ENCODE measurements at places on chromosomes 7 and 10.

DNA sequence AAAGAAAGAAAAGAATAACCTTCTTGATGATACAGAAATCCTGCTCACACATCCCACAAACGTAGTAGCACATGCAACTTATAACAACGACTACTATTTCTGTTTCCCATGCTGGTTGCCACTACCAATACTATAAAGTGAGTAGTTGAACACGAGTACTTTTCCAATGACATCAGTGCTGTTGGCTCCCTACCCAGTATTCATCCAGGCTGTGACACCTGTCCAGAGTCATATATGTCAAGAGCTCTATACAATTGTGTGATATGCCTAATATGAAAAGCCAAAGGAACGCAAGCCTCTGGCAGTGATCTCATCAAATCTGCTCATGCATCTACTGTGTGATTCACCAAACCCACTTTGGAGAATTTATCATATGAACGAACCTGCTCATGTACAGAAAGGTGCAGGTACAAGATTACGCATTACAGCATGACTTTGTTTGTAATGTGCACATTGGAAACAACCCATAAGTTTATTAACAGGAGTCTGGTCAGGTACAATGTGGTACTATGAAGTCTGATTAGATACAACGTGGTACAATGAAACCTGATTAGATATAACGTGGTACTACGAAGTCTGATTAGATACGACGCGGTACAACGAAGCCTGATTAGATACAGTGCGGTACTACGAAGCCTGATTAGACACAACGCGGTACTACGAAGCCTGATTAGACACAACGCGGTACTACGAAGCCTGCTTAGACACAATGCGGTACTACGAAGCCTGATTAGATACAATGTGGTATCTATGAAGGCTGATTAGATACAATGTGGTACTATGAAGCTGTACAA is 5.8 kb upstream of the ITIH5 start:
- no peak for DNase-seq

DNA sequence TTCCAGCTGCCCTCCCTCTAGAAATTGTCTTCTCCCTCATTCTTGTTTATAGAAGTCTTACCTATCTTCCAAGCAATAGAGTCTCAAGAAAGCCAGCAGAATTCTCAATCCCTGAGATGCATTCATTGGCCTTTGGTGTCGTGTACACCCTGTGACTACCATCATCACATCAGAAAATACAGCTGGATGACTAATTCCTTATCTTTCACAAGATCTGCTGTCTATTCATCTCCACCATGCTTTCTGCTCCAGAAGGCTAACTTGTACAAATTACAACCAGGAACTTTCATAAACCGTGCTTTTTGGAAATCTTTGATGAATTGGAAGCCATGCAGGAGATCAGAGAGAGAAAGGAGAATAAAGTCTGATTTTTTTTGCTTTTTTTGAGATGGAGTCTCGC is 1062.9 kb upstream of the GHITM start:
- no peak for DNase-seq

- DNase-seq, result no peak
Measured at GRCh38 chr10:71059054-71059818, 153.1 kb upstream of the UNC5B start.

GRCh38 chr7:100599911-100600729 is 2.0 kb upstream of the PCOLCE start:
- DNase-seq, result no peak

GRCh38 chr10:34171957-34172527 is 643.1 kb downstream of the PARD3 start:
- peak; percentile 85 for DNase-seq

- no peak for DNase-seq
Measured at GRCh38 chr7:17411922-17412321, 113.5 kb downstream of the AHR start.

GRCh38 chr7:73779517-73779916 is 9.4 kb upstream of the CLDN3 start:
- DNase-seq, result no peak

DNA sequence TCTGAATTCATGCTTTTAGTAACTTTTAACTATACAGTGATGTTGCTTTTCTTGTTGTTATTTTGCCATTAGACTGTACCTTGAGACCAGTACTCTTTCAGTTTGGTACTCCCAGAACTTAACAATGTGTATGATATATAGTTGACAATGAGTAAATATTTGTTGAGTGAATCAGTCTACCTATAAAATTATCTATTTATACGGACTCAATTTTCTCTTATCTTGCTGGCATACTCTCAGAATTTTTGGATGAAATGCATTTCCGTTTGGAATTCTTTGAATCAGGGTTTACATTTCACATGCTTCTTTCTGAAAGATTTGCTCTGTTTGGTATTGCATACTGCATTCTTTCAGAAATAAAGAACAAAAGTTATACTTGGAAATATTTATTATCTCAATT is 47.8 kb upstream of the LRRC17 start:
- no peak for DNase-seq

DNA sequence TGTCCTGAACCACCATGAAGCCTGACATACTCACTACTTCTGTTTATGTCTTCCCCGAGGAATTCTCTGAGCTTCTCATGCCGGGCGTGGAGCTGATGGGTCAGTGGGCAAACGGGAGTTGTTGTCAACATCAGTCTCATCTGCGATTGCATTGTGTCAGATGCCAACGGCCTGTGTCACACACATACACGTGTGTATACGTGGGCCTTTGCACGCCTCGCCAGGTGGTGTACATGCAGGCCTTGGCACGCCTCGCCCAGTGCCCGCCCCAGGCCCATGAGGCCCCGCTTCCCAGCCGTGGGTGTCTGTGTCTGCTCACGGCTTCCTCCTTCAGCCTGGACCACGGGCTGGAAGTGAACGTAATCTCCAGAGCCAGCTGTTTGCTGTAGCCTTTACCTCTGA is 7.5 kb upstream of the CSGALNACT2 start:
- no peak for DNase-seq

DNA sequence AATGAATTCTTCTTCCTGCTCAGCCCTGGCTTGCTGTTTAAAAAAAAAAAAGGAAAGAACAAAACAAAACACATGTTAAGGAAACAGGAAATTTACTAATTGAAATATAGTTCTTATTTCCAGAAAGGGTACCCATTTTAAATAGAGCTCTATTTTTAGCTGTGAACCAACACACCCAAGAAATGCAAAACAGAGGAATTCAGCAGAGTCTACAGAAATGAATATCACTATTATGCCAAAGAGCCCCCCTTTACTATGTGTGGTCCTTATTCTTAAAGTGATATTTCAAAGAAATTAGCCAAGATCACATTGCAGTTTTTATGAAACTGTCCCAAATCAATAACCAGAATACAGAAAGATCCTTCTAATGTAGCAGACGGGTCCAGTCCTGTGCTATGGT is 53.7 kb downstream of the CCDC6 start:
- DNase-seq, result no peak

DNA sequence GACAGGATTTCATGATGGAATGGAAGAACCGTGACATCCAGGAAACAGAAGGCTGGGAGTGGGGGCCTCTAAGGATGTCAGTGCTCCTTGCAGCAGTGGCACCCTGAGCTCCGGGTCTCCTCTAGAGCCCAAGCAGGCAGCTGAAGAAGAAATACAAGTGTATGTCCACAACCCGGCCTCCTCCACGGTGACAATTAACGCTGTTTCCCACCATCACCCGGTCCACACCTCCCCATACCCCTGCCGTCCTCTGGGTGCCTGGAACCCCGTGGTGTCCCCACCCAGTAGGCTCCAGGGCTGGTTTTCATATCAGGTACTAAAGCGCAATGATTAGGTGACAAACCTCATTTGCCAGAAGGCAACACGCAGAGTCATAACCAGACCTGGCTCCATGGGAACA is 30.3 kb downstream of the GRID1 start:
- no peak for DNase-seq

- no peak for DNase-seq
Measured at GRCh38 chr7:122546496-122546895, 152.4 kb downstream of the RNF133 start.

DNA sequence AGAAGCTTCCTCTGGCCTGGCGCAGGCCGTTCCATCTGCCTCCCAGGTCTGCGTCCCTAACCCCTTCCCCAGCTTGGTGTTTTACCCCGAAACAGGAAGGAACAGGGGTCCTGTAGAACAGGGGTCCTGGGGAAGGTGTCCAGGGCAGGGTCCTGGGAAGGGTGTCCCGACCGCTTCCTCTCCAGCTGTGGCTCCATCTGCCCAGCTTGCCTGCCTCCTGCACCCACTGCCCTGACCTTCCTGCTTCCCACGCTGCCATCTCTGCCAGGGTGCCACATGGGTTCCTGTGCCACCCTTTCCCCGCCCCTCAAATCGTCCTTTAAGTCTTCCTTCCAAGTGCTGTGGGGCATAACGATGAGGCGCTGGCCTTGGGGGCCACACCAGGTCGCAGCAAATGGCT is 32.4 kb downstream of the WDR86 start:
- DNase-seq, result no peak

DNA sequence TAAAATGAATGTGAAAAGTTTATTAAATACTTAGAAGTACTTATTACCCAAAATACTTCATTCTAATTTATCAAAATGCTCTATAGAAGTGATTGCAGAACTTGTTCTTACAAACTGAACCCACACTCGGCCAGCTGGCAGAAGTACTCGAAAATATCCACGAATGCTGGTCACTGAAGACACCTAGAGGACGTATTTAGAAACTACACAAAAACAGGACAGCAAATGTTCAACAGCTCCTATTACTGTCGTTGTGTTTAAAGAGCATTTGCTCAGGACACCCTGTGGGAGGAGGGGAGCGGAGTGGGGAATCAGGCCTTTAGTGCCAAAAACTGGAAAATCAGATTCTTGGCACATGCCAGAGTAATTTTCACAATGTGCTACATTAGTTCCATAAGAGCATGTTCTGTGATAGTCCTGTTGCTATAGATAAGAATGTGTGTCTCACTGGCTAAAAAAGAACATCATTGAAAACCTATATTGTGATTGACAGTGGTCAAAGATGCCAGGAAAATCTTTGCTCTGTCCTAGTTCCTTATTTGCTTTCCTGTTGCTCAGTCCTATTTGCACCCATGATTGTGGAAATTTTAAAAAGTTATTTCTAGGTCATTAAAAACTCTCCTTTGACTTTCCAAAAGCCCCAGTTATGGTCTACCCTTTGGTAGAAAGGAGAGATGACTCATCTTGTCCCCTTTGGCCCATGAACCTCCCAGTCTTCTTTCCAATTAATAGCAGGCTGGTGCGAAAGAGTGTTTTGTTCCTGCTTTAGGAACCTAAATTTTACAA is 49.0 kb upstream of the NRBF2 start:
- DNase-seq, result peak; percentile 34

GRCh38 chr7:116950889-116951351 is 2.4 kb upstream of the ST7 start:
- no peak for DNase-seq

DNA sequence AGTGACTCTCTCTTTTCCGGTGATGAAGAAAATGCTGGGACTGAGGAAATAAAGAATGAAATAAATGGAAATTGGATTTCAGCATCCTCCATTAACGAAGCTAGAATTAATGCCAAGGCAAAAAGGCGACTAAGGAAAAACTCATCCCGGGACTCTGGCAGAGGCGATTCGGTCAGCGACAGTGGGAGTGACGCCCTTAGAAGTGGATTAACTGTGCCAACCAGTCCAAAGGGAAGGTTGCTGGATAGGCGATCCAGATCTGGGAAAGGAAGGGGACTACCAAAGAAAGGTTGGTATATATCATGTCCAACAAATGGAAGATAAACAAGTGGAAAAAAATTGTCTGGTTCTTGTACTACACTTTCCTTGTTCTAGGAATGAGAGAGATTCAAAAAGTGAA is 9.5 kb downstream of the PDCD4 start:
- DNase-seq, result no peak

- peak; percentile 41 for DNase-seq
Measured at GRCh38 chr10:72133517-72133916, 45.2 kb upstream of the SPOCK2 start.

GRCh38 chr7:95723583-95724180 is 48.7 kb upstream of the DYNC1I1 start:
- DNase-seq, result peak; percentile 4

GRCh38 chr10:104735036-104735756 is 94.1 kb downstream of the SORCS3 start:
- DNase-seq, result no peak

DNA sequence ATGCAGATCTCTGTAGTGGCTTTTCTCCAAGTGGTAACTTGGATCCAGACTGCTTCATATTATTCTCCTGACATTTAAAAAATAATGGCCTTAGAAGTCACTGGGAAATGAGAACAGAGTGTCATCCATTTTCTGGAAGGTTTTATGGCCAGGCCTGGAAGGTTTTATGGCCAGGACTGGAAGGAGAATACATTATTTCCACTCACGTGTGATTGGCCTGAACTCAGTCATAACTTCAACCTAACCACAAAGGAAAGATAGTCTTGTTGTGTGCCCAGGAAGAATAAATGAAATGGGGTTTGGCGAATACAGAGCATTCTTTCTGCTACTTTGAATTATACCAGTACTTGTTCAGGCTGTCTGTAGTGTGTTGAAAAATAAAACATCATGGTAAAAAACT is 360.9 kb downstream of the GPAM start:
- no peak for DNase-seq

DNA sequence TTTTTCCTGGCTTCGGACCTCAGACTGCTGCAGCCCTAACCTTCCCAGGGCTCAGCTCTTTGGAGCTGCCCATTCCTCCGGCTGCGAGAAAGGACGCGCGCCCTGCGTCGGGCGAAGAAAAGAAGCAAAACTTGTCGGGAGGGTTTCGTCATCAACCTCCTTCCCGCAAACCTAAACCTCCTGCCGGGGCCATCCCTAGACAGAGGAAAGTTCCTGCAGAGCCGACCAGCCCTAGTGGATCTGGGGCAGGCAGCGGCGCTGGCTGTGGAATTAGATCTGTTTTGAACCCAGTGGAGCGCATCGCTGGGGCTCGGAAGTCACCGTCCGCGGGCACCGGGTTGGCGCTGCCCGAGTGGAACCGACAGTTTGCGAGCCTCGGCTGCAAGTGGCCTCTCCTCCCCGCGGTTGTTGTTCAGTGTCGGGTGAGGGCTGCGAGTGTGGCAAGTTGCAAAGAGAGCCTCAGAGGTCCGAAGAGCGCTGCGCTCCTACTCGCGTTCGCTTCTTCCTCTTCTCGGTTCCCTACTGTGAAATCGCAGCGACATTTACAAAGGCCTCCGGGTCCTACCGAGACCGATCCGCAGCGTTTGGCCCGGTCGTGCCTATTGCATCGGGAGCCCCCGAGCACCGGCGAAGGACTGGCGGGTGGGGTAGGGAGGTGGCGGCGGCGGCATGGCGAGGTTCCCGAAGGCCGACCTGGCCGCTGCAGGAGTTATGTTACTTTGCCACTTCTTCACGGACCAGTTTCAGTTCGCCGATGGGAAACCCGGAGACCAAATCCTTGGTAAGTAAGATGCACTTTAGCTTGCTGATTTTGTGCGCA is at the start of gene PLXDC2:
Gene PLXDC2 (plus strand): TSS at position 22 of the 820 bp plus-strand sequence.
- no peak for DNase-seq

Data from BJ (cell line).